ENCODE measurements at places on chromosomes 3 and 15. TPM values are rescaled to one million over a fixed set of nuclear protein-coding genes. Genes with fewer than 3 reads are reported as not detected.

DNA sequence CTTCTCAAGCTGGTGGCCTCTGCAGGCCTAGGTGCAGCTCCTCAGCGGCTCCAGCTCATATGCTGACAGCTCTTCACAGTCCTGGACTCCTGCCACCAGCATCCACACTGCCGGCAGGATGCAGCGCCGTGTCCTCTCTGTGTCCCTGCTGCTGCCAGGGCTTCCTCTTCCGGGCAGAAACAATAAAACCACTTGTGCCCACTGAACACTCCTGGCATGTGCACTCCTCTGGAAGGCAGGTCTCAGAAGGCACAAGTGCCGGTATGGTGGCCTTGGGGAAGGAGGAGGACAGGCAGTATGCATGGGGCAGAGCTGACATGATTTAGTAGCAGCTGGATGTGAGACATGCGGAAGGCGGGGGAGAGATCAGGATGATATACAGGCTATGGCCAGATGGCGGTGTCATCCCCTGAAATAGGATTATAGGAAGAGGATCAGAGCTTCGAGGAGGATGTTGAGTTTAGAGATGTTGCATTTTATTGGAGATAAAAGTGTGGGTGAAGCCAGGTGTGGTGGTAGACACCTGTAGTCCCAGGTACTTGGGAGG, 7.5 kb upstream of the MAN2A2 start:
- no peak for DNase-seq

GRCh38 chr15:40054855-40055575, 16.0 kb upstream of the SRP14 start:
- no peak for DNase-seq

DNA sequence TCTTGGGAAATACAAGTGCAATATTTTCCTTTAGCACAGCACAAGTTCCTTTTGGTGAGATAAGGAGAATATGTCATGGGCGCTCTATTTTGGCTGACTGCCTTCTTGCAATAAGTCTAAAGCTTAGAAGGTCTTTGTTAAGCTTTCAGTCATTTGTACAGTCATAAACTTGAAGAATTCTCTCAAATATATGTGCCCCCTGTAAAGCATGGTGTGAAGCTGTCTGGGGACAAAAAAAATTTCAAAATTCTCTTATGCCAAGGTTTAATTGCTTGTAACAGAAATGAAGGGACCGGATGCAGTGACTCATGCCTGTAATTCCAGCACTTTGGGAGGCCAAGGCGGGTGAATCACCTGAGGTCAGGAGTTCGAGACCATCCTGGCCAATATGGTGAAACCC, 21.7 kb upstream of the ARID3B start:
- DNase-seq: no peak

ACTC1 gene
- 11.4 TPM for total RNA-seq

GRCh38 chr3:46566040-46566641, at the start of gene LRRC2:
Gene LRRC2 (minus strand): TSS chr3:46566302. CDS start chr3:46551591, 14,711 bp downstream.
- peak; percentile 62 for DNase-seq

DNA sequence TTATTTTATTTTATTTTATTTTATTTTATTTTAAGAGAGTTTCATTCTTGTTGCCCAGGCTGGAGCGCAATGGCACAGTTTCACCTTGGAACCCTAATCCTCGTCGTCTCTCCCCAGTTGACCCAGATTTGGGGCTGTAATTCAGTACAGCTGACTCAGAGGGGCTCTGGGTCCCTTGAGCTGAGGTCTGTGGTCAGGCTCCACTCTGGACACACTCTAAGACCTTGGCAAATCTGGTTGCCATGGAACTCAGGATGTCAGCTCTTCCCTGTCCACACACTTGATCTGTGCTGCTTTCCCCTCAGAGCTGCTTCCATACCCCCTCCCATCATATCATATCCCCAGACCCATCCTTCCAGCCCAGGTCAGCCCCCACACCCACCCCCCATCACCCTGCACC, 675 bp upstream of the CYP11A1 start:
- no peak for DNase-seq

DNA sequence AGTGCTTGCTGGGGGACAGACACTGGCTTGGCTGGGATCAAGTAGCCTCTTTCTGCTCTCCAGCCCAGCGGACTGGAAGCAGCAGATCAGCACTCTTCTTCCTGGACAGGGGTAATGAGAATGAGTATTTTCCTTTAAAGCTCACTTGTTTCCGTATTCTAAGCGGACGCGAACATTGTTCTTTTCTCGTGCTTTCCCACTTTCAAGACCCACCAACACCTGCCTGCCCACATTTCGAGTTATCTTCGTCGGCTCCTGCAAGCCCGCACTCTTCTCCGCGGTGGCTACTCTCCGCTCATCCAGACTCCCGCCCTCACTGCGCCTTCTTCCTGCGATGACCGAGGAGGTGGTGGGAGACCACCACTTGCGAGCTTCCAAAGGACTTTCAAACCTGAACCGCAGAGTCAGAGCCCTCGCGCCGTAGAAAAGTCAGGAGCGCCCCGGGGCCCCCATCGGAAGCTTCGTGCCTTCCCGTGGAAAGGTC, 1.6 kb upstream of the PPM1L start:
- DNase-seq: peak; percentile 31

- DNase-seq: no peak
Observed at GRCh38 chr3:58124387-58124786, 86.4 kb downstream of the DNASE1L3 start.

- no peak for DNase-seq
Observed at GRCh38 chr3:23804441-23805209, 1.1 kb upstream of the UBE2E1 start.

DNA sequence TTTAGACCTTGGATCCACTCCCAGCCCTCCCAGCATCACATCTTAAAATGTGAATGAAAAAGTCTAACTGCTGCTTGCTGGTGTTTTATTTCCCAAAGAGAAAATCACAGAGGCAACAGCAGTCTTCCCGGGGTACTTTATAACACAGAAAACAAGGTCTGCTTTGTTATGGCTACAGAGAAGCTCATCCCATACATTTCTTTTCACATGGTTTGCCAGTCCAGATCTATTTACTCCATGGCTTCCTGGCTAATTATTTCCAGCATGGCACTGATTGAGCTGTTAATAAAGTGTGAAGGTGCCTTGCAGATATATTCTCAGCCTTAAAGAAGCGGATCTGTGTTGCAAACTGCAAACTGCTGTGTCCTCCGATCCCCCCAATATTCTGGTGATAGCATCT, 466.1 kb upstream of the CFAP20DC start:
- no peak for DNase-seq

GRCh38 chr3:31213869-31214486, 318.7 kb upstream of the STT3B start:
- no peak for DNase-seq

DNA sequence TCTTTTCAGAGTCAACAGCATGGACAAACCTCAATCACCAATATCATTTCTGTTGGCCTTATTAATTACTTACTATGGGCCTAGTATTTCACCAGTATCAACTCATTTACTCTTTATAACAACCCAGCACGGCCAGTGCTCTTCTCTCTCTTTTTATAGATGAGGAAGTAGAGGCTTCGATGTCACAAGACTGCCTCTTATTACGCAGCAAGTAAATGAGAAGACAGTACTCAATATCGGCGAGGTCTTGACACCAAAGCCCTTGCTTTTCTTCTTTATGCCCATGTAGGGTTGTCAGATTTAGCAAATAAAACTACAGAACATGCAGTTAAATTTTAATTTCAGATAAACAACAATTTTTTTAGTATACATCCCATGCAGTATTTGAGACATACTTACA, 99.0 kb upstream of the KCNMB2 start:
- no peak for DNase-seq

MOBP gene
- total RNA-seq: 0.39 TPM

- DNase-seq: no peak
Observed at GRCh38 chr15:96560246-96560895, 229.9 kb downstream of the NR2F2 start.

- no peak for DNase-seq
Observed at GRCh38 chr15:41205315-41205714, 25.2 kb downstream of the EXD1 start.

DNAH1 gene
- 3.7 TPM for total RNA-seq

DNA sequence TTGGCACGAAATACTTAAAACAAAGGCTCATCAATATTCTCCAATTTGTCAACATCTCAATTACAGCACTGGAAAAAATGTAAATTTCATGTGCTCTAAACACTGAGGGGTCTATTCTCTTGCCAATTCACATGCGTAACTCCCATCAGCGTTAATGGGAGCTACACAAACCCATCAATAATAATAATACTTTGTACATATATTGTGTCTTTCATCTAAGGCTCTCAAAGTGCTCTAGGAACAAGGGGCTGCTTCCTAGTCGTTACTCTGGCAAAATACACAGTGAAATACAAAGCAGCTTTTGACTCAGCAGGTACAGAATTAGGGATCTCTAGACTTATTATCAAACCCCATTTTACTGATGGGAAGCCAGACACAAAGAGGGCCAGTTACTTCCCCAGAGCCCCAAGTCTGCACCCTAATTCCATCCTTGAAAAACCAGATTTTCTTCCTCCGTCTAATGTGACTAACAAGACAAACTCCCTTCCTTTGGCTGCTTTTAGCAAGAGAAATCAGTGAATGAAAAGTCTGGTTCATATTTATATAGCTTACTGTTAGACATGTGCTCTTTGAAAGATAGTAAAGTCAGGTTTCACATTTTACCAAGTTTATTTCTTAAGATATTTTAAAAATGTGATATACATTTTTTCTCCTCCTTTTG, 20.0 kb downstream of the MEIS2 start:
- DNase-seq: no peak

ZNF80 gene
- not detected for total RNA-seq

CAV3 gene
- not detected for total RNA-seq

CCDC39 gene
- total RNA-seq: 0.44 TPM

GRCh38 chr3:139129892-139130291, 85.2 kb upstream of the PRR23C start:
- no peak for DNase-seq

CHL1 gene
- 0.27 TPM for total RNA-seq

DNA sequence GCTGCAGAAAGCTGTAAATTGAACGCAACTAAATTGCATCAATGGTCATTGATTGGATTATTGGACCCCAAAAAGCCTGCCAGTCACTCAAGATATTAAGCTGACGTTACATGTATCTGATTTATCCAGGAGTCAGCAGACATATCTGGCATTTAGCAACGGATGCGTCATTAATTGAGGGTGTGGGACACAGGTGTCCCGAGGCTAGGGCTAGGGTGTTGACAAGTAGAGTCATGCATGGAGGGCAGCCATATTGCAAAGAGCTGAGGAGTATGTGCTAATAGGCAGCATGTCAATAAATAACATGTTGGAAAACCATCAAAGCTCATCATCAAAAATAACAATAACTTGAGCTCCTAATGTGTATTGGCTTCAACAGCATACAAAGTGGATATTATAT, 234.5 kb upstream of the GOLGA6L4 start:
- DNase-seq: no peak

DNA sequence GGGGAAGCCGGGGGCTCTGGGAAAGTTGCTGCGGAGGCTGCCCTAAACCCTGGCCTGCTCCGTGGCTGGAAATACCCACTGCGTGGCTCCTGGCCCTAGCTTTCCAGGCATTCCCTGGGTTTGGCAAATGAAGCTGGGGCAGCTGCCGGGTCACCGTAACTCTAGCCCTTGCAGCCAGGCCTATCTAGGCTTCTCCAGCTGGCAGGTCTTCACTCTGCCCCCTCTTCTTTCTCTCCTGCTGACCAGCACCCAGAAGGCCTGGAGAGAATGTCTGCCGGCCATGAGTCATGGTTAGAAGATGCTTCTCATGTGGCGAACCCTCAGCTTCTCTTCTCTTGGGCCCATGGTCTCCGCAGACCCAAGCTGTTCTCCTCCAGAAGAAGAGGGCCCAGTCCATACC, 5.6 kb upstream of the DLL4 start:
- no peak for DNase-seq

DNA sequence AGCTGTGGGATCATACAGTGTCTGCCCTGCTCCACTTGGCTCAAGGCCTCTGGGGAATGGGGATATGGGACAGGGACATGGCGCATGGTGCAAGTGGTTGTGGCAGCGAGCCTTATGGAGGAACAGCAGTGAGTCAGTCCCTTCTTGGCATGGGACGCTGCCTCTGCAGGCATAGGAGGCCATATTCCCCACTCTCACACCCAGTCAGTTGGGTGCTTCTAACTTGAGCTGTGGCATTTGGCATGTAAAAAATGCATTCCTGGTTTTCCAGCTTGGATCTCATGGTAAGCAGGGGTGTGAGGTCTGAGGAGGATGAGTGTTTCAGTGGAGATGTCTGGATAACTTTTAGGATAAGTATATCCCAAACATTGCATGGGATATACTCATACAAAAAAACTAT, 31.6 kb upstream of the UBE2Q2 start:
- DNase-seq: no peak

GRCh38 chr3:36965440-36965839, 20.6 kb upstream of the TRANK1 start:
- DNase-seq: peak; percentile 24

GRCh38 chr3:52262447-52262846, 16.0 kb downstream of the WDR82 start:
- DNase-seq: no peak

DNA sequence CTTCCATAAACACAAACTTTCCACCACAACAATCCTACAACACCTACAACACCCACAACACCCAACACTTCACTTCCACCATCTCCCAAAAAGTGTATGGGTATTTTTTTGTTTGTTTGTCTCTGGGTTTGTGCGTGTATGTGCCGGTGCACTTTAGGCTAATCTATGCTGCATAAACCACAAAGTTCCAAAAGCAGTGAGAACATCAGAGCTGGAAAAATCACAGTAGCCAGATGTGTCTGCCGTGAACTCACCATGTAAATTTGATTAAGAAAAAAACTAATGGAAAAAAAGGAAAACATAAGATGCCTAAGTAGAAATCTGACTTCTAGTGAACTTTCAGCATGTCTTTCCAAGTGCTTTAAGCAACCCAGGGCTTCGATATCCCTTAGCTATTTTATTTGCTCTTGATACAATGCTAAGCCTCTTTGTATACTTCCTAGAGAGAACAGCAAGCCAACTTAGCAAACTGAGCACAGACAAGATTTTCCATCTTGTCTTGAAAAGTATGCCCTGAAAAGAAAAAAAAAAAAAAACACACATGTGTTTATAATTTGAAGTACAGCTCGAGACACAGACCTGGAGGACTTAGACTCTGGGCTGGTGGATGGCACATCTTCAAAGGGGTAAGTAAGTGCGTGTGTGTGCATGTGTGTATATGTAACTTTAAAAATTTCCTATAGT, 91.4 kb downstream of the WWTR1 start:
- no peak for DNase-seq

DNA sequence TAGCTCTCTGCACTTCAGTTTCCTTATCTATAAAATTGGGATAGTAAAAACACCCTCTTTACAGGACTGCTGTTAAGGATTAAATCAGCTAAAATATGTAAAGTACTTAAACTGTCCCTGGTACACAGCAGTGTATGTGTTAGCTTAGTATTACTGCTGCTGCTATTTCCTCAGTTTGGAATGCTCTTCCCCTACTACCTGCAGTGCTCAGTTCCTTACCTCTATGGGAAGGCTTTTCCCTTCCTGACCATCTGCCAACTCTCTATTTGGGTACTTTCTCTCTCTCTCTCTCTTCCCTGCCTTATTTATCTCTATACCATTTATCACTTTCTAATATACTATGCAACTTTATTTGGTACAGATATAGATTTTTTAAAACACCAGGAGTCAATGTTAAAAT, 26.5 kb downstream of the KPNA4 start:
- no peak for DNase-seq

Data from WTC11 (cell line).